ENCODE measurements at places on chromosomes 4 and X. TPM values are rescaled to one million over a fixed set of nuclear protein-coding genes. Genes with fewer than 3 reads are reported as not detected.

GRCh38 chr4:73653695-73654106 is 33.5 kb upstream of the RASSF6 start:
- peak; percentile 20 for DNase-seq

The ADH1A gene
- not detected for total RNA-seq

DNA sequence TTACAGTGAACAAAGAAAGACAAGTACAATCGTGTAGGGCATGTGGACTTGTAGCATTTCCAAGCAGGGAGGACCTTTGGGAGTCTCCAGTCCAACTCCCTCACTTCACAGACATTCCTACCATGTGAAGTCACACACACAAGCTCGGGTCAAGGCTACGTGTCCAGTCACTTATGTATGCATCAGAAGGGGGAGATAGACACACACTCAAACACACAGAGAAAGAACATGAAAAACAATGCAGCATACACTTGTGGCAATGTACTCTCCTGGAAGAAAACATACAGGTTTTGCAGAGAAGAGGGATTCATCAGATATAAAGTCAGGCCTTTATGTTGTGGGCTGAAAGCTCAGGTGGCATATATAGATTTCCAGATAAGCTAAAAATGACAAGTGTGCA is 136.1 kb upstream of the MID1 start:
- no peak for DNase-seq

GRCh38 chrX:28347476-28347875 is 239.8 kb upstream of the IL1RAPL1 start:
- no peak for DNase-seq

GRCh38 chr4:135238940-135239339 is 1037.4 kb upstream of the PABPC4L start:
- DNase-seq = no peak

The NLRP2B gene
- total RNA-seq = not detected

The XG gene
- not detected for total RNA-seq

The CYSLTR1 gene
- total RNA-seq = 23.8 TPM
